ENCODE measurements at places on chromosomes 12 and 14.

- DNase-seq, result no peak
These were observed 832 bp upstream of the SYT1 start for GRCh38 chr12:78863482-78864402.

DNA sequence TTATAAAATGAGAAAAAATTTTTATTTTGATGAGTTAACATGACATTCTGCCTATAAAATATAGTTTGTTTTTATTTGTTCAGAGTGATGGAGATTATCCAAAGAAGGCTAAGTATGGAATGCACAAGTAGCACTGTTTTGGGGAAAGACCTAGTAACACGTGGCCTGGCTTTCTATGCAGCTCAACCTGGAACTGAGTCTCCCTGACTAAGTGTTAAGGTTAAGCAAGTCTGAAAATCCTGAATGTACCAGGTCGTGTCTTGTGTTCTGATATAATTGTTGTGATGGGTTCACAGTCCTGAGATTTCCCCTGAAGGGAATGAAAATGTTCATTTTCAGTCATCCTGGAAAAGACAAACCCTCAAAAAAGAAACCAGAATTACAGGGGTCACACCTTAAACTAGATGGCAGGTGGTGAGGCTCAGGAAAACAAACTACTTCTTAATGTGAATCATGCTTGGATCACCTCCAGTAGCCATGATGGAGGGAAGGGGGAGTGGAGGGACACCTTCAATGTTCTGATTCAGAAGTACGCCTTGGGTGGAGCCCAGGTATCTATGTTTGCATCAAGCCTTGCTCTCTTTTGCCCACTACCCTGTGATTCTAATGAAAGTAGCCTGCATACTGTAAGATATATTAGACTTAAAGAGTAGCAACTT is 236.8 kb downstream of the ALX1 start:
- no peak for DNase-seq

GRCh38 chr12:6552140-6552551 is 3.7 kb downstream of the IFFO1 start:
- no peak for DNase-seq

DNA sequence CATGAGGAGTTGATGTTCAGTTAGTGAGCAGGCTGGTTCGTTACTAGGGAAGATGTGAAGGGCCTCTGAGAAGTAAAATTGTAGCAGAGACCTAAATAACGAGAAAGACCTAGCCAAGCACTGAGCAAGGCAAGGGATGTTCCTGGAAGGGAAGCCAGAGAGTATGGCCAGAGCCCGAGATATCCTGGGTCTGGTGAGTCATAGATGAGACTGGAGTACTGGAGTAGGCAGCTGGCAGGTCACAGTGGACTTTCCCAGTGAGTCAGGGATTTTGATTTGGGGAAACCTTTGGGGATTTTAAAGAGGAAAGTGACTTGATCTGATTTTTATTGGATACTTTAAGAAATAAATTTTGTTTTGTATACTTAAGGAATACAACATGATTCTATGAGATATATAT is 369.0 kb downstream of the DIO2 start:
- no peak for DNase-seq

- no peak for DNase-seq
These were observed 12.0 kb downstream of the NGDN start for GRCh38 chr14:23481362-23481970.

- DNase-seq, result no peak
These were observed 22.2 kb downstream of the A2ML1 start for GRCh38 chr12:8844665-8845064.

DNA sequence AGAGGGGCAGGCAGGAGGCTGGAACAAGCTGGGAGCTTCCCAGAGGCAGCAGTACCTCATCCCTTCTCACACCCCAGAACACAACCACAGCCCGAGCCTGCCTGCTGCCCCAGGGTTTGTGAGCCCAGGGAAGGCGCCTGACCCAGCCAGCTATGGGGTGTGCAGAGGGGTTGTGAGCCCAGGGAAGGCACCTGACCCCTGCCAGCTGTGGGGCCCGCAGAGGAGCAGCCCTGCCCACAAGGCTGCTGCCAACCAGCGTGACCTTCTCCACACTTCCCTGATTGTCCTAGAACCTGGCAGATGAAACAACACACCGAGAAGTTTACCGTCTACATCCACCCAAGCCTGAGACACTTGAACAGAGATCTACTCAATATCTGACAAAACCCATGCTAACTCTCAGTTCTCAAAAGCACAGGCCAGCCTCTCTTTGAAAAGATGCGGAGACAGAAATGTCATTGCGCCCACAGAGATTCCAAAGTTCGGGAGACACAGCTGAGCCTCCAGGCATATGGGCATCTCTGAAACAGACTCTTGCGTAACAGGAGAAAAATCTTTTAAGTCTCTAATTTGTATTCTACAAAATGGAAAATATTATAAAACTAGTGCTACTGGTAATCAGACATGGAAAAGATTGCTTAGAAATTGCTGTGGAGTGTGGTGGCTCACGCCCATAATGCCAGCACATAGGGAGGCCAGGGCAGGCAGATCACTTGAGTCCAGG is 47.3 kb downstream of the SFSWAP start:
- DNase-seq, result no peak

- DNase-seq, result no peak
These were observed 190.4 kb downstream of the NTF3 start for GRCh38 chr12:5622280-5622679.

- no peak for DNase-seq
These were observed 7.4 kb upstream of the KRT74 start for GRCh38 chr12:52581066-52581465.

GRCh38 chr12:61018571-61018970 is 1241.6 kb upstream of the USP15 start:
- no peak for DNase-seq

- no peak for DNase-seq
These were observed 28.4 kb downstream of the RAD9B start for GRCh38 chr12:110530511-110530910.

GRCh38 chr14:100674428-100674827 is 52.3 kb upstream of the DLK1 start:
- DNase-seq, result no peak

- DNase-seq, result no peak
These were observed 25.0 kb downstream of the PDZRN4 start for GRCh38 chr12:41213107-41213506.

DNA sequence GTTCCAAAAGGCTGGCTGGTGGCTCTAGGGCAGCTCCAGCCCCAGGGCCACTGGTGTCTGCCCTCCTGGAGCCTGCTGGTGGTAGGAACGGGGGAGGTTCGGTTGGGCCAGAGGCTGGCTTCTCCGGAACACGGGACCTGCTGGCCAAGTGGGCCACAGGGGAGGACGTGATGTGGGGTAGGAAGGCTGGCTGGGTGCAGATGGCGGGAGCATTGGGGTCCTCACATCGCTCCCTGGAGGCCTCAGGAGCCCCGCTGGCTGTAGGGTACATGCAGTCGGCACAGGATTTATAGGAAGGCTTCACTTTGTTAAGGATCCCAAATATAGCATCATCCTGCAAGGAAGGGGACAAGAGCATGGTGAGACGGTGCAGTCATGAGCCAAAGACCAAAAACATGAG is 57.6 kb upstream of the CORO1C start:
- DNase-seq, result no peak

DNA sequence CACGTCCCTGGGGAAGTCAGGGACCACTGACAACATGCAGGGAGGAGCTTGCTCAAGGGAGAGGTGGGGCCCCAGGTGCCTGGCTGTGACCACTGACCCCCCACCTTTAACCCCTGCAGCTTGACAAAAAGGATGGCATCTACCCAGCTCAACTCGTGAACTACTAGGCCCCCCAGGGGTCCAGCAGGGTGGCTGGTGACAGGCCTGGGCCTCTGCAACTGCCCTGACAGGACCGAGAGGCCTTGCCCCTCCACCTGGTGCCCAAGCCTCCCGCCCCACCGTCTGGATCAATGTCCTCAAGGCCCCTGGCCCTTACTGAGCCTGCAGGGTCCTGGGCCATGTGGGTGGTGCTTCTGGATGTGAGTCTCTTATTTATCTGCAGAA is 26.3 kb downstream of the HIP1R start:
- DNase-seq, result no peak

- DNase-seq, result no peak
These were observed 10.7 kb upstream of the SLC6A13 start for GRCh38 chr12:273382-273781.

DNA sequence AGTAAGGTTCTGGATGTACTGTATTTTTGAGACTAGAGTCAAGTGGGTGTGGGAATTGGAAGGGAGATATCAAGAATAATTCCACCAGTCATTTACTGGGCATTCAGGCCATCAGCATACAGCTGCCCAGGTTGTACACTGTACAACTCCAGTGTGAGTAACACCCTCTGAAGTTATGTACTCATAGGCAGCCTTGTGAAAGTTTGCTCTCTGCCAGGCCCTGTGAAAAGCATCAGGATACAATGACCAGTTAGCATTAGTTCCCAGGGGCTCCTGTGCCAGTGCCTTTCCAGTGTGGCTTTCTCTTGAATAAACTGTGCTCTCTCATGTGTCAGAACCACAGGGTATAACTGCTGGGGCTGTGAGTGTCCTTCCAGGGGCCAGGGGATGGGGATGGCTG is 89.7 kb downstream of the LGMN start:
- DNase-seq, result no peak
